ENCODE measurements at places on chromosomes 3 and 15. TPM values are rescaled to one million over a fixed set of nuclear protein-coding genes. Genes with fewer than 3 reads are reported as not detected.

Gene GATA2
- total RNA-seq = 28.6 TPM

Gene C3orf20
- 0.35 TPM for total RNA-seq

Gene OR5K2
- not detected for total RNA-seq

Gene PRR20G
- total RNA-seq = not detected

Gene SLC41A3
- 43.4 TPM for total RNA-seq

Gene GOLGA8S
- 0.52 TPM for total RNA-seq

Gene SOX14
- total RNA-seq = not detected

Gene SCN10A
- not detected for total RNA-seq

DNA sequence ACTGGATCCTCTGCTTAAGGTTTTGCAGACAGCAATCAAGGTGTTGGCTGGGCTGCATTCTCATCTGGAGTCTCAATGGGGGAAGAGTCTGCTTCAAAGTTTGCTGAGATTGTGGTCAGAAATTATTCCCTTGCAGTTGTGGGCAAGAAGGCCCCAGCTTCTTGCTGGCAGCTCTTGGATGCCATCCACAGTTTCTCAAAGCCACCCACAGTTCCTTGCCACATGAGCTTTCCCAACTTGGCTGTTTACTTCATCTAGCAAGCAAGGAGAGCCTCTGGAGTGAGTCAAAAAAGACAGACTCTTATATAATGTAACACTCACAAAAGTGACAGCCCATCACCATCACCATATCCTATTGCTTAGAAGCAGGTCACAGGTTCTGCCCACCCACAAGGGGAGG lies 62.1 kb upstream of the ABHD2 start:
- DNase-seq = no peak

DNA sequence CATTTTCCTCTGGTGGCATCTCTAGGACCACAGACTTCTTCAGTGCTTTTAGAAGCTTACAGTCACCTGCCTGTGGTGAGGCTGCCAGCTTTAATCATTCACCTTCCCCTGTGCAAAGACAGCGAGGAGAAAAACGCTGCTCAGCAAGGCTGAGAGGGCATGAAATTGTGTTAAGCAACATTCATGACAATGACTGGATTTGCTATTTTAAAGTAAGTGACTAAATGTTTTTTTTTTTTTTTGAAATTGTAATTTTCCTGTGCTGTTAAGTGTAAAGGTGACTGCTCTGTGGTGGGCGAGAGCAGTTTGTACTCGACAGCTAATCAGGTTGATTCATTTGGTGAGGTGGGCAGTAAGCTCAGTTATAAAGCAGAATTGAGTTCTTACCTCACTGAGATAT lies 240.4 kb downstream of the NSUN3 start:
- no peak for DNase-seq

- no peak for DNase-seq
Measured at GRCh38 chr15:65638681-65639089, 16.9 kb downstream of the SLC24A1 start.

- DNase-seq = peak; percentile 34
Measured at GRCh38 chr3:123096126-123096525, 29.3 kb downstream of the PDIA5 start.

GRCh38 chr3:167113035-167113830 lies 266.9 kb downstream of the ZBBX start:
- no peak for DNase-seq

GRCh38 chr3:46143951-46144473 lies 64.1 kb downstream of the CCR1 start:
- no peak for DNase-seq

DNA sequence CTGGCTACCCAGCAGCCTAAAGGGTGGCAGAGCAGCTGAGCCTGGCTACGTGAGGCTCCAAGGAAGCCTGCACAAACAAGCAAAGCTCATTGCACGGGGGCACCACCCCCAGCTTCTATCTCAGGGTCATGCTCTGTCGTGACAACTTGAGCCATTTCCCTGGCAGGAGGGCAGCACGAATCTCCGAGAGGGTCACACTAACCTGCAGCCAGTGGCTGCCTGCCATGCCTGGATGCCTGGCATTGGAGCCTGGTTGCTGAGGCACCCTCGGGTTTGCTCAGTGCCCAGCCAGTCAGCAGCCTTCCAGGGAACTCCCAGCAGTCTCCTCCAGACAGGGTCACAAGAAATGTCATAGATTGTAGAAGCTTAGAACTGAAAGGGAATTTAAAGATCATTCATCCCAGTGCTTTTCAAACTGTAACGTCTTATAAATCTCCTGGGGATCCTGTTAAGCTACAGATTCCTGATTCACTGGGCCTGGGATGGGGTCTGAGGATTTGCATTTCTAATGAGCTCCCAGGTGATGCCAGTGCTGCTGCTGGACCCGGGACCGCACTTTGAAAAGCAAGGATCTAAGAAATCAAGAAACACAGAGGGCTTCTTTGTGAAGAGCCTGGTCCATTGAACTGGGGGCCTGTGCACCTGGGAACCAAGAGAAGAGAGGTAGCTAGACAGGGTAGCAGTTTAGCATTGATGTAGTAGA lies 48.4 kb downstream of the TMEM266 start:
- DNase-seq = no peak

GRCh38 chr15:100201376-100202280 lies 140.1 kb downstream of the ADAMTS17 start:
- DNase-seq = peak; percentile 74

DNA sequence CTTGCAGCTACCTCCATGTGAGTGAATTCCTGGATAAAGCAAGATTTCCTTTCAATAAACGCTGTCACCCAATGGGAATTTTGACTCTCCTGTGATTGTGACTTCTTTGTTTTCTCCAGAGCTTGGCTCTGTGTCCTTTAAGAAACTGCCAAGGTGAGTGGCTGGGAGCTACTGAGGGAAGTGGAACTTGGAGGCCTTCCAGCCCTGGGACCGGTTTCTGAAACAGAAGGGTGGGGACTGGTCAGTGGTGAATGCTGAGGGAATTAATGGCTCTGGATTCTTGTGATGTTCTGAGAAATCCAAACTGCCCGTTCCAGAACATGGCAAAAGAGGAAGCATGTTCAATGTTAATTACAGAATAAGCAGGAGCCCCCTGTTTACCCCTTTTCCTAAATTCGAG lies 41.1 kb upstream of the MYZAP start:
- no peak for DNase-seq

DNA sequence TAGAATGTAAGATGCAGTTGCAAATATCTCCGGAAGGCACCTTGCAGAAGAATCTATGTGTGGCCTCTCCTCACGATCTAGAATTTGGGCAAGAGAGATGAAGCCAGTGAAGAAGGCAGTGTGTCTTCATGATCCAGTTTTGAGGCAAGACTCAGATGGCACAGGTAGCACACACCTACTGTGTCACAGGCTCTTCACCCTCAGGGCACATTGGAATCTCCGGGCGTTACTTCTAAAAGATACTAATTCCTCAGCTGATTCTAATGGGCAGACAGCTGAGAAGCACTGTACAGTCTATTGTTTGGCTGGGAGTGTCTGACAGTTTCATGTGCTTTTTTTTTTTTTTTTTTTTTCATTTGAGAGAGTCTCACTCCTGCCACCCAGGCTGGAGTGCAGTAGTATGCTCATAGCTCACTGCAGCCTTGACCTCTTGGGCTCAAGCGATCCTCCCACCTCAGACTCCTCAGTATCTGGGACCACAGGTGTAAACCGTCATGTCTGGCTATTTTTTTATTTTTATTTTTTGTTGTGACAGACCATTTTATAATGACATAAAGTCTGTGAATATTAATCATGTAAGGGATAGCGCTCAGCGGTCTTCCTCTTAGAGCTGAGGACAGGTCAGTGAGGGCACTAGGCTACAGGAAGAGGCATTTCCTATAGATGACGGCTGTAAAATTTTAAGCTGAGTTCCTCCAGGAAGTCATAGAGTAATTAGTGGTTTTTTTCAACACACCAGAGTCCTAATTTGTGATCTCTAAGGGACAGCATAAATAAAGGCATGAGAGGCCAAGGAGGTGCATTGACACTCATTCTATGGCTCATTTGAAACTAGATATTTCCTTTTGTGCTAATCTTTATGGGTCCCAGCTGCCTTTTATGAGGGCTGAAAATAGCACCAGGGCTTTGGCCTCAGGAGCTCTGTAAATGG lies 4.0 kb downstream of the C3orf52 start:
- DNase-seq = no peak

DNA sequence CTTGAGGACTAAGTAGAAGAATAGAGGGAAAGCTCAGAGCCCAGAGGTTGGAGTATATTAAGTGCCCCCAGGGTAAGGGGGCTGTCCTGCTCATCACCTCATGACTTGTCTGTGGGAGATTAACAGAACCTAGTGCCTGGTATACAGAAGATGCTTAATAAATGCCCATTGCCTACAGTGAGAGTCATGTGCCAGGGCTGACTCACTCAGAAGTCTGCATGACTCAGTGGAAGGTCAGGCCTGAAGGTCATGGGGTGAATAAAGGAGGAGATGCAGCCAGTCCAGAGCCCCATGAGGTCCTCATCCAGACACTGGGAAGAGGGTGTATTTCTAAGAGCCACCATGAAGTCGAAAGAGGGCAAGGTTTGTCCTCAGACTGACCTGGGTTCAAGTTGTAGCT lies 62.5 kb upstream of the TLE3 start:
- DNase-seq = no peak

DNA sequence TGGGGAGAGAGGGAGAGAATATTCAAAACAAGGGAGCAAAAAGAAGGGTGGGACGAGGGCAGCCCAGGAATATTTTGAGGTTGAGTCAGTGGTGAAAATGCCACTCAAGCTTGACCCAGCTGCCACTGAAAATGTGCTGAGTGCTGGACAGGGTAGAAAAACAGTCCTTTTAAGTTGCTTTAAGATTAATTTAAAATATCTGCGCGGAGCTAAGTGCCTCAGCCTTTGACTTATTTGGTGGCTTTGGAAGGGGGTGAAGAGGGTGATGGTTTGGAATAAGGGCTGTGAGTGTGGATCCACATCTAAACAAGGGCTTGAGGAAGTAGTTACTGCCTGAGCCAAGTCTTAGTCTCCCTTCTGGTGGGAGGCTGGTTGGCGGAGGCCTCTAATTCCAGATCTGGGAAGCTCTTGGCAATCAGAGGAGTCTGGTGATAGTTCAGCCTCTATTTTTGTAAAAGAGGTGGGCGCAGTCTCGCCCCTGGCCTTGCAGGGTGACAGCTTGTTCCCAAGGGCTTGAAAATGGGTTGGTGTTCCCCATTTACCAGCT lies 280.8 kb upstream of the ROPN1 start:
- no peak for DNase-seq

DNA sequence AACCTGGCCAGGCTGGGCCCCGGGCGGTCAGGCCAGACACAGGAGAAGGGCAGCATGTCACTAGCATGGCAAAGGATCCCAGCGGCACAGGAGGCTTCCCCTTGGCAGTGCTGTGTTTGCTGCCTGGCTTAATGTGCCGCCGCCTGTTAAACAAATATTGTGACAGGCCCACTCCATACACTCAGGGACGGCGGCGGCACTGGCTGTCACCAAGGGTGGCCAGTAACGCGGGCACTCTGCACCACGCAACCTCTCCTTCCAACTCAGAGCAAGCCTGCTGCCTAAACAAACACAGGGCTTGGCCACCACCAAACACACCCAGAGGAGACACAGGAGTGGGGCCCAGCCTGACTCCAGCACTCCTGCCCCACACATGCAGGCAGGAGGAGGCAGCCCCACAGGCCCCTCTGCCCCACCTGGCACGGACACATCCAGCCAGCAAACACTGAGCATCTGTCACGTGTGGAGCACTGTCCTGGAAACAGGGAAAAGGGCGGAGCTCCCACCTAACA lies 48.0 kb downstream of the TPRA1 start:
- DNase-seq = no peak

- no peak for DNase-seq
Measured at GRCh38 chr3:11509173-11510000, 134.3 kb downstream of the VGLL4 start.

- no peak for DNase-seq
Measured at GRCh38 chr3:55367384-55367783, 119.7 kb downstream of the WNT5A start.

DNA sequence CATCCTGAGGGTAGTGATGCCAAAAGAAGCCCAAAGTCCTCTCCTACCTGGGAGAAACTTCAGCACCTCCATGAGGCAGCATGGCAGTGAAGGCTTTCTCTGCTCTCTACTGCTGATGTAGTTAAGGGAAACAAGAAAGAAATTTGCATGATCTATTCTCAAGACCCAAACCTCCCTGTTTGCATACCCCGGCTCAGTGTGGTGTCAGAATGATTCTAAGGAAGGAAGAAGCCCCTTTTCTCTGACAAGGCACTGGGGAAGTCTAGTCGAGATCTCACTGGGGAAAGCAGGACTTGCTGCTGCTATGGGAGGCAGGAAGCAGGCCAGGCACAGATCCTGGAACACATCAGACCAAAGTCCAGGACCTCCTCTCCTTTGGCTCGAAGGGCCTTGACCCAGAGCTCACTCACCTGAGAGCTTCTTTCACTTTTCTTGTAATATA lies 89.4 kb upstream of the ICE2 start:
- no peak for DNase-seq

DNA sequence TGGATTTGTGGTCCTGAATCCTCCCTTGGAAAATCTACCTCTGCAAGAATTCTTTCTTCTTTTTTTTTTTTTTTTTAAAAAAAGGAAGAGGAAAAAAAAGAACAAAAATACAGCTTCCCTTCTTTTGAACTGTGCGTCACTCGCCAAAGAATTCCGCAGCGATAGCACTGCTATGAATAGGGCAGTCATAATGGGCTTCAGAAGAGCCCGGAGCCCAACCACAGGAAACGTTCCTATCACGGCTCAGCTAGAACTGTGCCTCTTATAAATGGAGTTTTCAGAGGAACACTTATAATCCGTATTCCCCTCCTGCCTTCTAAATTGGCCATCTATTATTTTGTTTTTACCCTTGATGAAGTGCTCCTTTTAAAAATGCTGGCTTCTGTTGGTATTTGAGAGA lies 227.7 kb downstream of the ADAMTS17 start:
- DNase-seq = peak; percentile 35

- no peak for DNase-seq
Measured at GRCh38 chr15:91632981-91633380, 220.5 kb upstream of the SLCO3A1 start.

DNA sequence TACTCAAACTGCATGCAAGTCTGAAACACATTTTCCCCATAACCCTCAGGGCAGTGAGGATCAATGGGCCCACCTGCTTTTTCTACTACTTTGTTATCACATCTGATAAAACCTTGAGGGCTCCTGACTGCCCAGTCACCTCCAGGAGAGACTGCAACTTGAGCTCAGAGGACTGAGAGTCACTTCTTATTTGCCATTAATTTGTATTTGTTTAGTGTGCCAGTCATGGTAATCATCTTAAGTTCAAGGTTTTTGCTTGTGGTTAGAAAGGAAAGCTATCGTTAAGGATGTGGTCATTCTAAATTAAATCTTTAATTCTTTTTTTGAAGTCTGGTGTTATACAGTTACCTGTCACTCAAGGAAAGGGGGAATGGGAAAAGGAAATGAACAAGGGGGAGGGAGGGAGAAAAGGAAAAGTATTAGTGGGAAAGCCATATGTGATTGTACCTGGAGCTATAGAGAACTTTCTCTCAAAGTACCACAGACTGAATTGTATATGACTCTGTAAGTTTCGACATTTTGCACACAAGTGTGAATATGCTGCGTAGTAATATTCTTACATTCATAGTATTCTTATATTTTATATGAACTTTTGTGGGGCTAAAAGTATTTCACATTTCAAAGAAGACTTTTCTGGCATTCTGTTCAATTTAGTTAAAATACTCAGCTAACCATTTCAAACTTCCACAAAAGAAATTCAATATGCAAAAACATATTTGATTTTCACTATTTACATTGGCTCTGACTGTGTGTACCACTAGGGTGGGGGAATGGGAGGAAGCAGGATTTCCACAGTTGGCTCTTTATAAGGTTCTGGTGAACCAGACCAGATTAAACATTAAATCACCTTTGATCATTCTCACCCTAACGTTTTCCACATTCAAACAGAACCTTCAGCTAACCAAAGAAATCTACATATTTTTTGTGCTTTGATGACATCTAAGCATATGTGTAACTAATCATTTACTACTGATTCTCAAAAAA lies 166.5 kb upstream of the ATP11B start:
- DNase-seq = no peak

- no peak for DNase-seq
Measured at GRCh38 chr3:89380016-89380415, 272.6 kb downstream of the EPHA3 start.

Measured in spleen (tissue), 13 donors.